ENCODE measurements at places on chromosomes 5 and 9.

DNA sequence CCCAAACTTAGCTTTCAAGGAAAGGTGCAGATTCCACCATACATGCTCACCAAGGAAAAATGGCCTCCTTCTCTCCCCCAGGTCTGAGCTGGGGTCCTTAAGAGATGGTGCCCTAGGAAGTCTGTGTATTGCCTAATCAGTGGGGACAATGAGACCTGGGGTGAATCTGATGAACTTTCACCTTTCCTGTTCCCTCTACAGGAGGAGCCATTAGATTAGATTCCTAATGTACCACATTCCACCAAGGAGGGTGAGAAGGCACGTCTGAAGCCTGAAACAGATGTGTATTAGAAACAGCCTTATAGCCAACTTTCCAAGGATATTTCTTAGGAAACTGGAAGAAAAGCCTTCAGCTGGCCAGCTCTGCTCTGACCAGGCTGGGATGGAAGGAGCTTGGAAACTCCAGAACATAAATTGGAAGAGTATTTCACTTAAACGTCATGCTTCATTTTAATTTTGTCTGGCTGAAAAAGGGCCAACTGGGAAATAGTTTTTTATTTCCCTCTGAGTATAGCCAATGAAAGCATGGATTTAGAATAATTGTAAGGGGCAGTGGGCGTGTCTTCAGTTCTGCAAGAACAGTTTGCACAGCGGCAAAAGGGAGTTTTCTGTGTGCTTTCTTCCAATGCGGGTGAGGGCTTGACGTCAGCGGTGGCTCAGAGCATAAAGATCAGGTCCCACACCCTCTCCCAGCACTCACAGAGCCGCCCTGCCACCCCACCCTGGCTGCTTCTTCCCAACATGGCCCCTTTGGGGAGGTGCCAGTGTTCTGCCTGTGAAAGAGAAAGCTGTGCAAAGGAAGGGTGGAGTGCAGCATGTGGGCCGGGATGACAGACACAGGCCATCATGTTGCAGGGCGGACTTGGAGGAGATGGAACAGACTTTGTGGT, 210.9 kb downstream of the ESM1 start:
- DNase-seq: no peak

DNA sequence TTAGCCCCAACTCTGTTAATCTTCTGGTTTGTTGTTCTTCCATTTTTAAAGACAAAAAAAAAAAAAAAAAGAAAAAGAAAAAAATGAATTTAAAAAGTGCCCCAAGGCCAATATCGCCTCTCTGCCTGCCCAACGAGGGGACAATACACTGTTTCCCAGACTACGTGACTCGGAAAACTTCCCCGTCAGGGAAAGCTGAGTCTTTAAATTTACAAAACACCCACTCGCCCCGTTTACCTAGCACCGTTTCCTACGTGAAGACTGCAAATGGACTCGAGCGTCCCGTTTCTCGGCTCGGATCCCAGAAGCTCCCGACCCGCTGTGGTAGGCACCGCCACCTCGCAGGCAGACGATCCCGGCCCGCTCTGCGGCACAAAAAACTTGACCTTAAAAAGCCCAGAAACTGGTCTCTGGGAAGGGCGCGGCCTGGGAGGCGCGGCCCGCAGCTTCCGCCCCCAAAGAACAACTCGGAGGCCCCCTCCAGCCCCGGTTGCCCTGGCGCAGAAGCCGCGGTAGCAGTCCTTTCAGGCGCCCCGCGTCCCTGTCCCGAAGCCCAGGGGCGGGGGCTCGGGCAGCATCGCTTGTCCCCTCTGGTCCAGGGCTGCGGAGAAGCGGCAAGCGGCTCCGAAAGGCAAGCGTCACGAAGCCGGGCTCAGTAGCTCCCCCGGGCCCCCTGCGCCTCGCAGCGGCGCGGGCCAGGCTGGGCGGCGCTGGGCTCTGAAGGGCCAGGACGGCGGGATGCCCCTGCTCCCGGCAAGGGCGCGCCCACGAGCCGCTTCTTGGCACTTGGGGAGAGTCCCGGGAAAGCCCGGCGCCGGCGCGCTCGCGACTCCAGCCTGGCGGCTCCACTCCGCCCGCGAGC, at the start of gene GCNT4:
TSS of gene GCNT4 (minus strand) at position 367 of the 862 bp plus-strand sequence. CDS start 22,521 bp downstream, outside the sequence.
- no peak for DNase-seq

GRCh38 chr5:123203105-123203800, 114.2 kb downstream of the PRDM6 start:
- DNase-seq: no peak

DNA sequence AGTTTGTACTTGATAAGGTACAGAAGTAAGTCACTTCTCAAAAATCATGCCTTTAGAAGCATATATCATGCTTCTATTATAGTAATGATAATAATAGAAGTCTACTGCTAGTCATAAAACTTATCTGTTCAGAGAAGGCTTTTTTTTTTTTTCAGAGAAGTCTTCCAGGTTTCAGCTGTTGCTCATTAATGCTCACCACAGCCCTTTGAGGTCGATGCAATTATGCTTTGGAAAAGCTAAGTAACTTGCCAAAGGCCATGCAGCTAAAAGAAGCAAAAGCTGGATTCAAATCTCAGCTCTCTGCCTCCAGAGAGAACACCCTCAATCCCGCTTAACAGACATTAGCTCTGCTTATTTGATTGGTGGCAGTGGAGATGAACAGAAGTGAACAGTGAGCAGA, 150.8 kb downstream of the DOCK8 start:
- DNase-seq: no peak

DNA sequence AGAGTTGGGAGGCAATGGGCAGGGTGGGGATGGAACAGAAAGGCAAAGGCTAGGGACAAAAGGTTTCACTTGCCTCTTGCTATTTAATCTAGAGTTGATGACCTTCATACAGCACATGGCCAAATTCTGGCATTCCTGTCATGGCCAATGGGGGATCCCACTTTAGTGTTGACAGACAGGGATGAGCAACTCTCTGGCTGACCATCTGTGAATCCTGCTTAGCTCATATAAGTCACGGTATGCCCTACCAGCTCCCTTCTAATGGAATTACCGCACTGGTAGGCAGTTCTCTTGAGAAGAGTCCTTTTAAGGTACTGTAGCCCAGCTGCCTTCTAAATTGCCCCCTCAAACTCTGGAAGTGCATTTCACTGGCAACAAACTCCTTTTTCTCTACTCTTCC, 76.1 kb downstream of the MAMDC2 start:
- no peak for DNase-seq

- no peak for DNase-seq
These were observed 242.9 kb upstream of the IRX1 start for GRCh38 chr5:3352711-3353110.

DNA sequence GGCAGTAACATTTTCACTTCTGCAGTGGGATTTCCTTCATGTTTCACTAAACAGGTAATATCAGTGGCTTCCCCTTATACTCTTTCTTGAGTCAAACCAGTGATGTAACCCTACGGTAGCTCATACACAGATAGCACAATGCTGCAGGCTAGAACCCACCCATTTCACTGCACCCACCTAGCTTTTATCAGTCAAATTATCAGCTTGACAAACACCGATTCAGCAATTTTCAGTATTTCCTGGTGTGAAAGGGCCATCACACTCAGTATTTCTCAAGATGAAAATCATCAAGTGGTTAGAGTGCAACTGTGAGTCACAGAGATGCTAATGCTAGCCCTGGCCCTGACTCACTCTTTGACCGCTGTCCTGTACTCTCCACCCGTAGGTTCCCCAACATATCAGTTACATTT, 242.3 kb upstream of the PTGER4 start:
- peak; percentile 29 for DNase-seq

DNA sequence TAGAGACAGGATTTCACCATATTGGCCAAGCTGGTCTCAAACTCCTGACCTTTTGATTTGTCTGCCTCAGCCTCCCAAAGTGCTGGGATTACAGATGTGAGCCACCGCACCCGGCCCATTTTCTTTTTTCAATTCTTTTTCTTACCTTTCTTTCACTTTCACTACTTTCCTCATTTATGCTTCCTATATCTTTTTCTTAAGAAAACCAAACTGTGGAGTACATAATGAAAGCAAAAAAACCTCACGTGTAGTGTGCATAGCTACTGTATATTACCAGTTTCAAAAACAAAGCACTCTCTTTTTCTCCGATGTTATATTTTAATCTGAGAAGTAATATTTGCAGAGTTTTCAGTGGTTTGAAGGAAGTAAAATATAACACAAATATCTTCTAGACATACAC, 8.0 kb upstream of the CAST start:
- DNase-seq: no peak

GRCh38 chr5:62731022-62731421, 152.4 kb downstream of the LRRC70 start:
- DNase-seq: no peak

- DNase-seq: peak; percentile 69
These were observed at the start of gene TNFAIP8 for GRCh38 chr5:119355685-119356611. Gene TNFAIP8 (plus strand): TSS chr5:119356019. CDS start chr5:119356091, 72 bp downstream.

DNA sequence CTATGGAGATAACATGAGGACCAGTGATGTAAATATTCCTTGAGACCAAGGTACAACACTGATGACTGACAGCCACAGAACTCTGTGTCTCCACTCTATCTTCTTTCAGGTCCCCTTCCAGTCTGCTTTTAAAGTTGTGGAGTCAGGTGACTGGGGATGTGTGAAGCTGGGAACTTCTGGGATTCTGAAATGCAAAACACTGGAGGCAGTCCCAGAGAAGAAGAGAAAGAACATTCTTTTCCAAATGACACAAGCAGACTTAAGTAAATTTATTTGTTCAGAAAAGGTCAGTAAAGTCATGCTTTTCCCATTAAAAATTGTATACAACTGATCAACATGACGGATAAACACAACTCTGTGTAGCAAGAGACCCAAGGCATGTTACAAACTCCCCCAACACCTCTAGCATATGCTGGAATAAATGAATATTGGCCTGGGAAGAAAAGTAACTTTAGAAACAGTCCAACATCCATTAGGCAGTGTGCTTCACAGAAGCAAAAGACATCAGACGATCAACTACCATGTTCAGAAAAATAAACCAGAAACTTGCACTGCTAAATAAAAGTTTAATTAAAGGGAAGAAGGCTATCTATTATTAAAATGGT, 92.4 kb upstream of the IFNK start:
- DNase-seq: no peak

GRCh38 chr5:43313854-43314457, 744 bp upstream of the HMGCS1 start:
- no peak for DNase-seq

GRCh38 chr5:102811972-102812371, 56.9 kb downstream of the PAM start:
- DNase-seq: no peak

- DNase-seq: no peak
These were observed 101.3 kb upstream of the LARP1 start for GRCh38 chr5:154653764-154654485.

- DNase-seq: no peak
These were observed 21.7 kb downstream of the PHF2 start for GRCh38 chr9:93597871-93598646.

GRCh38 chr5:83967417-83967816, 246.8 kb upstream of the HAPLN1 start:
- no peak for DNase-seq

DNA sequence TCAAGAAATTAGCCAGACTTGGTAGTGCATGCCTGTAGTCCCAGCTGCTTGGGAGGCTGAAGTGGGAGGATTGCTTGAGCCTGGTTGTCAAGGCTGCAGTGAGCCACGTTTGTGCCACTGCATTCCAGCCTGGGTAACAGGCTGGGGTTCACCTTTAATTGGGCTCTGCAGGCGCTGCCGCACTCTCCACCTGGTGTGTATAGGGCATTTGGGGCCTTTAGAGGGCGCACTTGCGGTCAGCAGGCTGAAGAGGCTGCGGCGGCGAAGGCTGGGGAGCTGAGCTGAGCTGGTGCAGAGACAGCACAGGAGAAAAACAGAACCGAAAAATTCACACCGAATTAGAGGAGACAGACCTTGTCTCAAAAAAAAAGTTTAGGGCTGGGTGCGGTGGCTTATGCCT, 31.2 kb downstream of the CDK7 start:
- DNase-seq: no peak

GRCh38 chr5:41878643-41879478, 8.6 kb upstream of the OXCT1 start:
- no peak for DNase-seq

- DNase-seq: no peak
These were observed 6.8 kb downstream of the ITGA1 start for GRCh38 chr5:52794519-52794918.

- no peak for DNase-seq
These were observed 208.9 kb downstream of the PDE4D start for GRCh38 chr5:59684388-59685190.

DNA sequence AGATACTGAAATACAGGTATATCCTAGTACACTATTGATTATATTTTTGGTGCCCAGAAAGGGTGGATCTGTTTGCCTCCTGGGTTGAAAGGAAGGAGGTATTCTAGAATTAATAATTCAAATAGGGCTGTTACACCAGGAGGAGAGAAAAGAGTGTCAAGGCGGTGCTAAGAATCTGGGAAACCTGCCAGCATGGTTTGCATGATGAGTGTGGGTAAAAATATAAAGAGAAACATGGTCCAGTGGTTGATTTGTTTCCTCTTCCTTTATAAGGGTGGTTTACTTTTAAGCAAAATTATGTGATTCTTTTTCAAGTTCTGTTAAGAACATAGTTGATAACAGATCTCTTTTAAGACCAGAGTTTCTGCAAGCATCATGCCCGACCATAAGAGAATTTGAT, 69.4 kb upstream of the NFIB start:
- DNase-seq: no peak

GRCh38 chr9:125272697-125273096, 11.1 kb downstream of the GAPVD1 start:
- no peak for DNase-seq

DNA sequence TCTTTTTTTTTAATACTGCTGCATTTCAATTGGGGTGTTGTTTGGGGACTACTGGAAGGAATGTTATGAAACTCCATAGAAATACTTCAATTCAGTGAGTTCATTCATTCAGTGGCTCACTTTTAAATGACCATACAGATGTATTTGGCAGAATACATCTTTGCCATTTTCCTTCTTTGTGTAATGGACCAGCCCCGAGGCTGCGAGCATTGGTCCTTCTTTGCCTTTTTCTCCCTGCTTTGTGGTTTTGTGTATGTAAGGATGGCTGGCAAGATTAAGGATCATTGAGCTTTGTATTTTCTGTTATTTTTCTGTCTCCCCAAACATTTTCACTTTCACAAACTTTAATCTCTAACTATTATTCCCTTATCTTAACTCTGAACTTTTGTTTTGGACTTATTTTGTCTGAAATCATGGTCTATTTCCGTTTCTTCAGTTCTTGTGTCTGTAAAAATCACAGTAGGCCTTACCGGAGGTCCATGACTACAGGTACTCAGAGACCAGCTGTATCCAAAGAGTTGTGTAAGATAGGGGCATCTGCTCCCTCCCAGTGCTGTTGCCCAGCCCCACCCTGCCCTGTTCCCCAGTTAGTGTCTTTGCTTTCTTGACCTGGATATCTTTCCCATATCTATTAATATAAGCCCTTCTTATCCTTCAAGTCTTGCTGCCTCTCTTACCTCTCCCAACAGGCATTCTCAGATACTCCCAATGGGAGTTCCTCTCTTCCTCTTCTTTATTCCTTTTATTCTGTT, 154.3 kb upstream of the DMRT1 start:
- no peak for DNase-seq

DNA sequence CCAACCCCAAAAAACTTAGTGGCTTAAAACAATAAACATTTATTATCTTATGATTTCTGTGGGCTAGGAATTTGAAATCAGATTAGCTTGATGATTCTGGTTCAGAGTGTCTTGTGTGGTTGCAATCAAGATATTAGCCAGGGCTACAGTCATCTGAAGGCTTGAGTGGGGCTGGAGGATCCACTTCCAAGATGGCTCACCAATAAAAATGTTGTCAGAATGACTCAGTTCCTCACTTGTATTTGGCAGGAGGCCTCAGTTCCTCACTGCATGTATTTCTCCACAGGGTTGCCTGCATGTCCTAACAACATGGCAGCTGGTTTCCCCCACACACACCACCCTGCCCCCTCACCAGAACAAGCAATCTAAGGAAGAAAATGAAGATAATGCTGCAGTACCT, 98.2 kb upstream of the NIPBL start:
- DNase-seq: no peak

Data from naive B cell (primary cell).